ENCODE measurements at places on chromosomes 4 and X.

- no peak for DNase-seq
These were observed 84.0 kb downstream of the NAA11 start for GRCh38 chr4:79241846-79242245.

DNA sequence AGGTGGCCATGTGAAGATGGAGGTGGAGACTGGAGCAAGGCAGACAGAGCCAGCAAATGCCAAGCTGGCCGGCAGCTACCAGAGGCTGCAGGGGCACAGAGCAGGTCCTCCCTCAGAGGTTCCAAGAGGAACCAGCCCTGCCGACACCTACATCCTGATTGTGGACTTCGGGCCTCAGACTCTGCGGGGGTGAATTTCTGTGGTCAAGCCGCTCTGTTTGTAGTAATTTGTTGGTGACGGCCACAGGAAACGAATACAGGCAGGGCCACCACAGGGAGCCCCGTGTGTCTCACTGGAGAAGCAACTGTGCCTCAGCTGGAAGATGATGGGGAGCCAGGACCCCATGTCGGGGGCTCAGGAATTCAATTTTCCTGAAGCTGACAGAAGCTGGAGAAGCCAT is 28.3 kb downstream of the ZFYVE28 start:
- DNase-seq, result no peak

- DNase-seq, result no peak
These were observed 145.6 kb upstream of the SCML1 start for GRCh38 chrX:17591741-17592110.

DNA sequence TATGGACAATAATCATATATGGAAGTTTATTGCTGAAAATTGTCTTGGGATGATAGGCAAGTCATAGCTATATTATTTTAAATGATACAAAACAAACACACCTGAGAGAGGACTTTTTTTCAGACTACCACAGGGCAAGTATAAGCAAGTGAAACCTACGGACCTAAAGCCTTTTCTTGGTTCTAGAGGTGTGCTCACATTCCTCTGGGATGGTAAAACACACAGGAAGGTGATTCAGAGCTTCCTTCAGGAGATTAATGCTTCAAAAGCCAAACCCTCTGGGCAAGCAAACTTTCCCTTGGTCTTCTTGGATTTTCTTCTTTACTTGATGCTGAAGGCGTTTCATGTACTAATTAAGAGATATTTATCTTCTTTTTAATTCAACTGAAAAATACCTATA is 60.1 kb upstream of the ACSL4 start:
- no peak for DNase-seq

- no peak for DNase-seq
These were observed 324.7 kb downstream of the STK32B start for GRCh38 chr4:5376015-5376414.

GRCh38 chr4:146232131-146232722 is 17.9 kb downstream of the REELD1 start:
- DNase-seq, result no peak

GRCh38 chrX:129738466-129739308 is at the start of gene XPNPEP2:
Gene XPNPEP2, plus strand, starts transcription at chrX:129738979. Its CDS starts 235 bp downstream, at chrX:129739214.
- no peak for DNase-seq

- no peak for DNase-seq
These were observed 53.4 kb upstream of the ZCCHC13 start for GRCh38 chrX:74250574-74250973.

- no peak for DNase-seq
These were observed 42.4 kb upstream of the PDLIM5 start for GRCh38 chr4:94409375-94409679.

DNA sequence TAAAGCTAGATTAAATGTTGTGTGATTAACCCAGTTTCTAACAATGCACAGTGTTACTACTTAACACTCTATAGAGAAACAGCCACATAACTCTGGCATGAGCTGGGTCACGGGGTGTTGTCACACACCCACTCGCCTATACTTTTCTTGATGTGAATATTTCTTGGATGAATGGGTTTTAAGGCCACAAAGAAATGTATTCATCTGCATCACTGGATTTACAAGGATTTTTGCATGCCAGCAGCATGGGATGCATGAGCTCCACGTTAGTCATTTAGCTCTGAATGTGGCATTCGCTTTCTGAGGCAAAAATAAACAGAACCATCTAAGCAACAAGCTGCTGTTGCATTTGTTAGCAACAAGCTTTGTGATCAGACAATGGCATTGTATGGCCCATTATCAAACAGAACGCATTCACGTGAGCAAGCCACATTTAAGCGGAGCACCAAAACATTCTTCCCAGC is 89.7 kb downstream of the LRP2BP start:
- DNase-seq, result no peak

- no peak for DNase-seq
These were observed 24.8 kb upstream of the PTPN13 start for GRCh38 chr4:86569103-86569870.

DNA sequence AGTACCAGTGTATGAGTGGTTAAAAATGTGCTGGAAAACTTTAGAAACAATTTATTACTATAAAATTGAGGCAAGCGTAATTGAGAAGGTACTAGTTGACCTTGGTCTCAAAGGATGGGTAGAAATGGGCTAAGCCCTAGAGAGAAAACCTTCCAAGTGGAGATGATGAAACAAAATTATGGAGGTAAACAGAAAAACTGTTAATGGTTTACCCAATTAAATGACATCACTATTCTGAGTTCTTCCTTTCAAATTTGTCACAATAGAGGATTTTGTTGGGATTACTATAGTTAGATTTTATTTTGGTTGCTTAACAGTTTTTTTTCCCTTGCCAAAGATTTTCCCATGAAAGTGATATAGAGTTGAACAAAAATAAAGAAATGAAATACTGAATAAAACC is 1302.5 kb upstream of the TENM3 start:
- no peak for DNase-seq

DNA sequence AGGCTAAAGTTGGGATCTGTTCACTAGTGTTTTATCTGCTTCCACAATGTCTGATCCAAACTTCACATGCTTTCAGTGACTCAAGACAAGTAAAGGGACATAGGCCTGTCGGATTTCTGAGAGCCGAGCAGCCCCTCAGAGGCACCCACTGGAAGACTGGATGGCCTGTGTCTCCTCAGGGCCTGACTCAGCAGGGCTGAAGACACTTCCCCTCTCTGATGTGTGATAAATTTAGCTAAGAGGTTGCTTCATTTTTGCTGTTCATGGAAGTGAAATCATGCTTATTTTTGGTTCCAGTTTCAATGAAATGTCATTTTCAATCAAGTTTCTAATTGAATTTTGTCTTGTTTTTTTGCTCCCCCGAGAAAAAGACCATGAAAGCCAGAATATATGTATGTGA is 93.7 kb downstream of the MXRA5 start:
- no peak for DNase-seq

- DNase-seq, result no peak
These were observed 614.7 kb upstream of the EPHA5 start for GRCh38 chr4:66284991-66285451.

- DNase-seq, result no peak
These were observed 117.0 kb downstream of the PCDH7 start for GRCh38 chr4:30837131-30837539.

- no peak for DNase-seq
These were observed 183.9 kb upstream of the PCDH7 start for GRCh38 chr4:30536231-30536630.

- no peak for DNase-seq
These were observed 20.6 kb downstream of the CLDN22 start for GRCh38 chr4:183299464-183299863.

GRCh38 chr4:152983774-152984411 is 47.8 kb downstream of the FHDC1 start:
- DNase-seq, result no peak

GRCh38 chr4:10097906-10098779 is 18.5 kb downstream of the WDR1 start:
- no peak for DNase-seq

DNA sequence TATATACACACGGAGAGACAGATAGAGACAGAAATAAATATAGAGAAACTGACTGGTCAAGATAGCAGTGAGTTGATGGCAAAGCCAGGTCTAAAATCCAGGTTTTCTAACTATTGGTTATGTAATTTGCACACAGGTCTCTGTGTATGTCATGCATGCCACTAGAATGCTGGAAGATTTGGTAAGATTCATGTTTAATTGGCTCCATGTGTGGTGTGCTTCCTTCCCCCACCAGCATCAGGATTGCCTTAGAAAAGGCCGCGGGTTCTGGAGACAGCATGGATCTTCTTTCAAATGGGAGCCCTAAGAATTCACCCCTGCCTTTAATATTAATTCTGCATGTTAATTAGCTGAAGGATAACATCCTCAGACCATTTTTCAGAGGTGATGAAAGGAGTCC is 31.3 kb downstream of the HAND2 start:
- no peak for DNase-seq

DNA sequence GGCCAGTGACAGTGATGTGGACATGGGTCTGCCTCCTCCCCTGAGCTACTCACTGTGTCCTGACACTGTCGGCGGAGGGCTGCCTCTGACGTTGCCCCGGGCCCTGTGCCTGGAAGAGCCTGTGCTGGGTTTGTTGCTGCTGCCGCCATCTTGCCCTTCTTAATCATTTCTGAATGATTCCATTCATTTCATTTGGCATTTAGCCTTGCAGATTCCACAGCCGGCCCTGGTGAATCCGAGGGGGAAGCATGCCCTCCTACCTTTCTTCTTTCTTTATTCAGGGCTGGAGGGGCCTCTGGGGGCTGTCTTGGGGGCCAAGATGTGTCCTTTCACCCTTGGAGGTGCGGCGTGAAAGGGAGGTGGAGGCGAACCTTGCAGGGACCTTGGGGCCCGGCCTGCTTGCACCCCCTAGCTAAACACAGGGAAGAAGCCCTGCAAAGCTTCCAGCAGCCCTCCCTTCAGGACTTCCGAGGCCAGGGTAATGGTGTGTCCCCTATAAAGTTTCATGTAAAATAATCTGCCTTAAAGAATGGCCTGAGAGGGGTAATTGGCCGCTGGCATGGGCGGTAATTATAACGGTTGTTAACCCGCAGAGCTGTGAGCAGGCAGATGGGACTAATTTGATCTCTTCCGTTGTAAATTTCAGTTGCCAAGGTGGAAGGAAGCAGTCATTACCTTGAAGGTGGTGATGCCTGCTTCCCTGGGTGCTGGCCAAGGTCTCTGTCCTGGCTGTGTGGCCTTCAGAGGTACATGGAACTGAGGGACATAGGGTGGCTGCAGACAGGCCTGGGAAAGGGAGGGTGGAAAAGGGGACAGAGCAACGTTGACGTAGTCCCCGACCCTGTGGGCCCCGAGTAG is 92.3 kb downstream of the PSAPL1 start:
- DNase-seq, result no peak

DNA sequence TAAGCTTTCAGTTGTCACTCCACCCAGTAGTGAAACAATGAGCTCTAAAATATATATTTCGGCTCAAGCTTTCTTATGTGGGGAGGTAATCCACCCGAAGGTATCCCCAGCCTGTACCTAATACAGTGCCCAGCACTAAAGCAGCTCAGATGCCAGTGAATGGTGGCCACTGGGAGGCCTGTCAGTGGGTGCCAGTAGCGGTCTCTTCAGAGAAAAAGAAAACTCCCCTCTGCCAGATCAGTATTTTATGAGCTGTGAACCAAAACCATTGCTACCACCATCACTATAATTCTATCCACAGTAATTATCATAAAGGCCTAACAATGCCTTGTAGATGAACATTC is 835 bp upstream of the NFKB1 start:
- peak; percentile 47 for DNase-seq

- DNase-seq, result no peak
These were observed 455.5 kb upstream of the FAM241A start for GRCh38 chr4:111689731-111690130.

DNA sequence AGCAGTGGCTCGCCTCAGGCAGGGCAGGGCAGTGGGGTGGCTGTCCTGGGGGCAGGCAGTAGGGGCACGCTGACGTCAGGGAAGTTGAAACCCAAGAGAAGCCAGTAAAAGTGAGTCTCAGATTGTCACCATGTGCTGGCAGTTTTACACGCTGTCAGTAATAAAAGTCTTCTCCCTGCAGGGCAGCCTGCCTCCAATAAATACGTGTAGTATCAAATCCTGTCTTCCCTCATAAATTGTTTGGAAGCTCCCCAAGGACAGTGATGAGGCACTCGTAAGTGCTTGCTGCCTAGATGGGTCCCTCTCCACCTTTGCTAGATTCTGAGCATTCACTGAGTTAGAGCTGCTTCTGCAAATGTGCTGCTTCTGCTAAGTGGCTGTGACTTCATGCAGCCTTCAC is 60.8 kb upstream of the MSANTD1 start:
- no peak for DNase-seq

- DNase-seq, result no peak
These were observed 173.9 kb downstream of the GRXCR1 start for GRCh38 chr4:43066415-43066814.

- no peak for DNase-seq
These were observed 19.3 kb downstream of the WDR13 start for GRCh38 chrX:48616576-48616975.

- DNase-seq, result no peak
These were observed 52.2 kb upstream of the SORCS2 start for GRCh38 chr4:7140062-7140691.

DNA sequence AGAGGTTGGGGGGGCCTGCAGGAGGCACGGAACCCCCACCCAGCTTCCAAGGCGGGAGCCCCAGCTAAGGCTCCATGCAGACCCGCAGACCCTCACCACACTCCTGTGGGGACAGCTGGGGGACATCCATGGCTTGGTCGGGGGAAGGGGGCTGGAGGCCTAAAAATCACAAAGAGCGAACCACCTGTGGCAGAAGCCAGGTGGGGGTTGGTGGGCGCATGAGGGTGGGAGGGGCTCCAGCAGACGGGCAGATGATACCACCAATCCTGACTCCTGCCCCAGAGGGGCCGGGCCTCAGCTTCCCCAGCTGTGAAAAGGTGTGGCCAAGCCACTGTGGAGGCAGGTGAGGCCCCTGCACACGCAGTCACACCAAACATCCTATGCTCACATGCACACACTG is 111.6 kb downstream of the FAM53A start:
- DNase-seq, result no peak

DNA sequence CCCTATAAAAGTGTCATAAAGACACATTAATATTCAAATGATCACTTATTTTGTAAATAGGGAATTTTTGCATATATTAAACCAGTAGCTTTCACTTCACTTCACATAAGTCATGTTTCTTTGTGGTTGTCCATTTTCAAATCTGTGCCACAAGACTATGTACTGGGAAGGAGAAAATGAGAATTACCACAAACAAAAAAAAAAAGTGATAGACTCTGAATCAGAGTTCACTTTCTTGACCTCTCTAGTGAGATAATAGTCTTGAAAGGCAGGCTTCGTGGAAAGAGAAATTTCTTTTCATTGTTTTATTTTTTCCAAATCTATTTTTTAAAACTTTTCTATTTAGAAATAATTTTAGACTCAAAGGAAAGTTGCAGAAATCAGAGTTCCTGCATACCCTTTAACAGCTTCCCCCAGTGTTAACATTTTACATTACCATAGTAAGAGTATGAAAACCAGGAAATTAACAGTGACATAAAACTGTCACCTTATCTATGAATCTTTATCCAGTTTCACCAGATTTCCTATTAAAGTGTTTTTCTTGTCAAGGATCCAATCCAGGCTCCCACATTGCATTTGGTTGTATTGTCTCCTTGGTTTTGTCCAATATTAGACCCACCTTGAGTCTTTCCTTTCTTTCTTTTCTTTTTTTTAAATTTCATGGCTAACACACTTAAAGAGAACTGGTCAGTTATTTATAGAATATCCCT is 215.4 kb upstream of the PGRMC2 start:
- DNase-seq, result no peak
